ENCODE measurements at places on chromosomes 2 and 18. TPM values are rescaled to one million over a fixed set of nuclear protein-coding genes. Genes with fewer than 3 reads are reported as not detected.

GRCh38 chr2:205481861-205482260 lies 200.4 kb upstream of the NRP2 start:
- no peak overlapping the region for H3K4me3 ChIP-seq
- H3K4me1 ChIP-seq = peaks cover 21% of the 10 kb centered on the region
- no peak overlapping the region for H3K27ac ChIP-seq
- DNase-seq = no peak
- H3K27me3 ChIP-seq = no peaks in the 10 kb centered on the region

- no peak for DNase-seq
- no peaks in the 10 kb centered on the region for H3K36me3 ChIP-seq
- no peak overlapping the region for H3K27ac ChIP-seq
Measured at GRCh38 chr2:725468-725867, 48.3 kb upstream of the TMEM18 start.

The LCT gene
- 0.19 TPM for total RNA-seq

DNA sequence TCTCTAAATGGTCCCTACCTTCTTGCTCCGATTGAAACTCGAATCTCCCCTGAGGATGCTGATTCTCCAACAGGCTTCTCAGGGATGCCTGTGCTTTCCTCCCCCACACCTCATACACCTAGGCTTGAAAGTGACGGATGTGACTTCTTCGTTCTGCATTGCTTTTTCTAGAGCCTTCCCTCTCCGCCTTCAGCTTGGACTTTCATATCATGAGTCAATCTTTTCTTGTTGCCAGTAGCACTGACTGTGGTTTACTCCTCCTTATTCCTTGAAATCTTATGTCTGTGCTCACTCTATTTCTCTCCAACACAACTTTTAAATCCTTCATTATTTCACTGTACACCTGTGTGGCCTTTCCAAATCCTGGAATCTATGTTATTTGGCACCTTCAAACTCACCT lies 451.4 kb downstream of the TMX3 start:
- no peak overlapping the region for H3K4me3 ChIP-seq
- H3K27ac ChIP-seq = no peak overlapping the region
- H3K36me3 ChIP-seq = no peaks in the 10 kb centered on the region
- H3K4me1 ChIP-seq = no peaks in the 10 kb centered on the region

GRCh38 chr2:42953216-42953615 lies 160.8 kb upstream of the HAAO start:
- peaks cover 29% of the 10 kb centered on the region for H3K4me1 ChIP-seq
- H3K27me3 ChIP-seq = no peaks in the 10 kb centered on the region
- H3K27ac ChIP-seq = no peak overlapping the region
- no peaks in the 10 kb centered on the region for H3K36me3 ChIP-seq

The GPR75 gene
- 4.7 TPM for total RNA-seq

Data from neural crest cell (in vitro differentiated cells).